ENCODE measurements at places on chromosomes 2 and 18.
A peak's percentile ranks its signal among the peaks of the same experiment; 100 is the strongest.

- DNase-seq, result no peak
Observed at GRCh38 chr2:38692636-38693318, 26.9 kb downstream of the GALM start.

DNA sequence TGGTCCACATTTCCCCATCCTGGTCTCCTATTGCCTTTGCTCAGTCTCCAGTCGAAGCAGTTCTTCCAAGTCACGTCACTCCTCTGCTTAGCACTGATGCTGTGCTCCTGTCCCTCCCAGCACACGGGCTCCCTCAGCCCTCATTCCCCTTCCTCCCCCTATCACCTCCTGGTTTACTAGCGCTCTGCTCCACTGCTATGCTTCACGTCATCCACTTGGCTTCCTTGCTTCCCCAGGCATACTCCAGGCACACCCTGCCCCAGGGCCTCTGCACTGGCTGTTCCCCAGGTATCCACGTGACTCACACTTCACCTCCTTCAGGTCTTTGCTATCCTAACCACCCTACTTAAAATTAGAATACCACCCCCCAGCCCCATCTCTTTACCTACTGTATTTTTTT, 269.3 kb downstream of the GLI2 start:
- DNase-seq, result no peak

- DNase-seq, result peak; percentile 10
Observed at GRCh38 chr2:36650031-36650829, 46.3 kb upstream of the VIT start.

- DNase-seq, result no peak
Observed at GRCh38 chr2:113901943-113902342, 12.1 kb downstream of the ACTR3 start.

- no peak for DNase-seq
Observed at GRCh38 chr2:84996909-84997308, 25.9 kb downstream of the KCMF1 start.

- DNase-seq, result no peak
Observed at GRCh38 chr18:48608581-48608980, 69.8 kb downstream of the CTIF start.

DNA sequence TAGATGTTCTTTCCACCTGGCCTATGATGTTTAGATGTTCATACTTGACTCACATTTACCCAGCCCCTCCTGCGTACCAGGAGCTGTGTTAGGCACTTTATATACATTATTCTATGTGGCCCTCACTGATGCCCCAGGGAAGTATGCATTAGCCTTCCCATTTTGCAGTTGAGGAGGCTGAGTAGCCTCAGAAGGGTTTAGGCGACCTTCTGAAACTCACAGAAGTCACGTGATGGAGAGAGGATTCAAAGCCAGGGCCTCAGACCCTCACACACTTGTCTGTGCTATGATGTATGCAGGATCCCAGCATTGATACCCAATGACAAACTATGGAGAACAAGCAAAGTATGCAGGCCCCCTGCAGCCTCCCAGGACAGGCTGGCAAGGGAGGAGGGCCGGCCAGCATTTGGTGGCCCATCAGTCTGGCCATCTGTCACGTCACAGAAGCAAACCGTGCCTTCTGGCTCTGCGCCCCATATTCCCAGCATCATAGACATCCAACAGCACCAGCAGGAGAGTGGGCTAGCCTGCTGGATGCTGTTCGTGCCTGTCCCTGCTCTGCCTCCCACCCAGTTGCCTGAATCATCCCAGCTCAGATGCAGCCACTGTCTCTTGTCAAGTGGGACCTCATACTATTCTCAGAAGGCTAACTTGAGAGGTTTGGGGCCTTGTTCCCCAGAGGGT, 33.6 kb downstream of the EHD3 start:
- DNase-seq, result no peak

- no peak for DNase-seq
Observed at GRCh38 chr2:41782306-41783158, 265.3 kb upstream of the PKDCC start.

DNA sequence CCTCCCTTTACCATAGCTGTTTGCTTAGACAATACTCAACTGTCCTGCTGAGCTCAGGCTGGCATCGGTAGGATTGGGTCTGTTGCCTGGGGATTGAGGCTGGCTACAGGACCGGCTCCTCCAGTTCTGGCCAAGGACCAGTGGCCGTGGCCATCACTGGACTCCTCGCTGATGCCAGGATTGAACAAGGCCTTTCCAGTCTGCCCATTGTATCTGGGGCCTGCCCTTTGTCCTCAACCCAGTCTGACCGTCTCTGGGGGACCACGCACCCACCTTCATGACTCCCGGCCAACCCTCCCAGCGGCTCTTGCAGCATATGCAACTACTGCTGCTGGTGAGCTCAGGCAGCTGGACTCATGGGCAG, 28.7 kb downstream of the SH2D6 start:
- no peak for DNase-seq

DNA sequence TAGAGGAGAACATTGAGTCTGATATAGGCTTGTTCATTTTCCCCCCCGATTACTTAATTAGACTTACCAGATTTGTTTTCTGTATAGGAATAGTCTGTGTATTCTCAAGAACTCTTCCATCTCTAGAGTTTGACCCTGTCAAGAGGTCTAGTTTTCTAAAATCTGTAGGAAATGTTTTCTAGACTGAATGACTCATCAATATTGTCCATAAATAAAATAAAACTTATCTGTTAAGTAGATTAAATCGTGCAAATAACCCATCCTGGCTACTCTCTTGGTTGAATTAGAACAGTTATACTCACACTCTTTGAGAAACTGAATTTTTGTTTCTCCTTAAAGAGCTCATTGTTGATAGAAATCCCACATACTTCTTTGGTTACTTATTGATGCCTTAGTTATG, 299.2 kb upstream of the CWC22 start:
- no peak for DNase-seq

- DNase-seq, result no peak
Observed at GRCh38 chr2:234694244-234695013, 197.5 kb upstream of the ARL4C start.

- DNase-seq, result no peak
Observed at GRCh38 chr2:9745153-9745899, 97.9 kb upstream of the TAF1B start.

DNA sequence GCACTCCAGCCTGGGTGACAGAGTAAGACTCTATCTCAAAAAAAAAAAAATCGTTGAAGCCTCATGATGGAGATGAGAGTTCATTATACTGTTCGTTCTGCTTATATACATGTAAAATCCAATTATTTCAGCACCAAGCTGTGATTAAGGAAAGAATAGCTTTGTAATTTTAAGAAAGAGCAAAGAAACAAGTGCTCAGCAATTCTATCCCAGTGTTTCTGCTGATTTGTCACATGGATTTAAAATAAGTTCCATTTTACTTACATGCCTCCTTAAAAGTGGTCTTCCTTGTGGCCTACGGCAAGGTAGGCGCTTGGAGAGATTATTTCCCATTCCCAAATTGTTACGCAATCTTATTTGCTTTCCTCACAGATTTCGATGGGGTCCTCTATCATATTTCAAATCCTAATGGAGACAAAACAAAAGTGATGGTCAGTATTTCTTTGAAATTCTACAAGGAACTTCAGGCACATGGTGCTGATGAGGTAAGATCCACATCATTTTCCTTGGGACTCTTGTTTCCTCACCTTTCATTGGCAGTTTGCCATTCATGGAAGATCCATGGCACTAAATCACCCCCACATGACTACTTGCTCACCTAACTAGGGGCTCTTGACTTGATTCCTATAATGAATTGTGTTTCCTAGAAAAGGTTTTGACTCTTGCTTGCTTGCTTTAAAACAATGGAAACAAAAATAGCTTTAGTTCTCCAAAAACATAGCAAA, 11.5 kb downstream of the ARPC2 start:
- DNase-seq, result no peak

DNA sequence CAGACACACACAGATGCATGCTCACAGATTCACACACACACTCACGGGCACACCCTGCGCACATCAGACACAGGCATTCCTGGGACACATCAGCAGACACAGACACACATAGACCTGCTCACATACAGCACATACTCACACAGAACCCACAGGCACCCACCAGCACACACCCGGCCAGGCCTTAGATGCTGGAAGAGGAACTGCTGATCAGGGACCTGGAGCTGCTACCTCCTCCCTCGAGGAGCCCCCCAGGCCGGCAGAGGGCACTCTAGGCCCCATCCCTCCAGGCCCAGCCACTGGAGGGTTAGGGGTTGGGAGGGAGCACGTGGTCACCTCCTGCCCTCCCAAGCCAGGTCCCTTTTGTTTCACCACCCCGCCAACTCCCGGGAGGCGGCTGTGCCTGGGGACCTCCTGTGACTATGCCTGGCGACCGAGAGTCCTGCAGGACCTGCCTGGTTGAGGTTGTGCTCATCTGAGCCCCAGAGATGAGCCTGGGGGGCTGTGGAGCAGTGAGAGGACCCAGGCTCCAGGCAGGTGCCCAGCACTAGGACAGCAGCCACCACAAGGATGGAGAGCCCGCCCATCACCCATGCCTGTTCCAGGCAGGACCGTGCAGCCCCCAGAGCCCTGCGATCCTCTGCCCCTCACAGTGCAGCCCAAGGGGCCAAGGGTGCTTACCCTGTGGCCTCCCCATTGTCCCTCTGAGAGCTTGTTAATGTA, 21.0 kb upstream of the PTMA start:
- peak; percentile 83 for DNase-seq
